ENCODE measurements at places on chromosomes 3 and 15.

- no peak for DNase-seq
Measured at GRCh38 chr3:112637700-112638099, 3.2 kb downstream of the CCDC80 start.

DNA sequence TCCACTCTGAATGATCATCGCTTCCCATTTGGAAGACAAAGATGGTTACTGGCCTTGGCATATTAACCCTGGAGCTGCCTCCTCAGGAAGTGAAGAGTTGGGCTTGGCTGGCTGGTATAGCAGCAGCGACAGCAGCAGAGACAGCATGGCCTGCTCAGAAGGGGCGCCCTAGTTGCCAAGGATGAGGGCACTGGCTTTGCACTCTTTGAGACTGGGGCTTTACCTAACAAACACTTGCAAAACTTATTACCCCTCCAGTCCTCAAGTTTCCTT, 68.5 kb upstream of the RBP1 start:
- DNase-seq = no peak

GRCh38 chr3:31481697-31482096, 51.0 kb upstream of the STT3B start:
- DNase-seq = no peak

DNA sequence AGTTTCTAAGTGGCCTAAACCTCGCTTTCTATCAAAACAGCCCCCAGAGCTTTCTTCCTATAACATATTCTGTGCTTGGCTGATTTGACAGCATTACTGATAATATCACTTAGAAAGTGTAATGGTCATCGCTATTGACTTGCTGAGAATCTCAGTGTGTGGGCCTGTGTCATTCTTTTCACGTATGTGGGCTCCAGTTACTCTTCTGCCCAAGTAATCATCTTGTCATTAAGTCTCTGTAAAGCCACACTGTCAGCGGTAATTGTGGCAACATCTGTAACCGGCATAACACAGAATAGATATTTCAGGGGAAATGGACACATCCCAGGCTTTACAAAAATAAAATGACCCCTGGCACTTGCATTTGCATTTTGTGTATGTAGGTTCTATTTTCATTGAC, 313.6 kb upstream of the LMCD1 start:
- DNase-seq = no peak

GRCh38 chr15:66943456-66944095, 121.8 kb upstream of the SMAD3 start:
- no peak for DNase-seq

DNA sequence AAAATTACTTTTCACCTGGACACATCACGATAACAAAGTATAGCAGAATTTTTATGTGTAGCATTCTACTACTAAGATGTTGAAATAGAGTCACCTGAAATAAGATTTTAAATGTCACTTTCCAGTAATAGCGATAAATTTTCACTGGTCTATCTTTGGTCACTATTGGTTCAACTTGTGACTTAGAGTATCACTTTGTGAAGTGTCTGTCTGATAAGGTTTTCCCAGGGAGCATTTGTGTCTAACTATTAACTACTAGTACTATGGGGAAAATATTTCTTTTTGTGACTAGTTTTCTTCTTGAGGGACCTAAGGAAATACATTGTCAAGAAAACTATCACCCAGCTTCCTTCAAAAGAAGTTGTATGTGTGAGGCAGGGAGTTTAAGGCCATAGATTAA, 11.0 kb downstream of the TRPC1 start:
- no peak for DNase-seq

DNA sequence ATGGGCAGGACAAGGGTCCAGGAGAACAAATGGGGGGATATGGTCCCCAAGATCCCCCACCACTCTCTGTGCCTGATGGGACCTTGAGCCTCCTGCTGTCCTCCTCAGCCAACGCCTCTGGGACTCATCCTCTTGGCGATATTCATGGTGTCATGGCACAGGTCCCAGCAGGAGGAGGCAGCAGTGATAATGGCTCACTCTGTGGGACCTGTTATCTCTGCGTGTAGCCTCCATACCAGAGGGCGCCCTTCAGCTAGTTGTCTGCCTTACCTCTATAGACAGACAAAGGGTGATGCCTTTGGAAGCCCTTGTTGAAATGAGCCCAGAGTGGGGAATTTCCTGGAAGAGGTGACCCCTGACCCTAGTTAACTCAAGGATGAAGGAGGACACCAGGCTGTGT, 7.4 kb downstream of the ZBTB47 start:
- no peak for DNase-seq

GRCh38 chr3:71090207-71090606, 493.3 kb downstream of the FOXP1 start:
- DNase-seq = no peak

- DNase-seq = no peak
Measured at GRCh38 chr3:122621112-122621511, 43.7 kb downstream of the PARP15 start.

DNA sequence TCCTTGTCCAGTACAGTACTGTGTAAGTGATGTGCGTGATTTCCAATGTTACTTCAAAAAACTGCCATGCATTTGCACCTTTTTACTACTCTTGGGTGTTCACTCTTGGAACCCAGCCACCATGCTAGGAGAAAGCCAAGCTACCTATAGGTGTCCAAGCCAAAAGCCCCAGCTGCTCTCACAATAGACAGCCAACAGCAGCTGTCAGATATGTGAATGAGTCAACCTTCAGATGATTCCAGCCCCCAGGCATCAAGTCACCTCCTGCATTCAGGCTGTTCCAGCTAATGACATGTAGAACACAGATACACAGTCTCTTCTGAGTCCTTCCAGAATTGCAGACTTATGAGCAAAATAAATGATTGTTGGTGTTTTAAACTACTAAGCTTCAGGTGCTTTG, 417.7 kb upstream of the TGFBR2 start:
- no peak for DNase-seq

- DNase-seq = no peak
Measured at GRCh38 chr3:125374501-125374995, 577 bp downstream of the ZNF148 start.

GRCh38 chr3:149941946-149942345, 28.7 kb downstream of the PFN2 start:
- no peak for DNase-seq

DNA sequence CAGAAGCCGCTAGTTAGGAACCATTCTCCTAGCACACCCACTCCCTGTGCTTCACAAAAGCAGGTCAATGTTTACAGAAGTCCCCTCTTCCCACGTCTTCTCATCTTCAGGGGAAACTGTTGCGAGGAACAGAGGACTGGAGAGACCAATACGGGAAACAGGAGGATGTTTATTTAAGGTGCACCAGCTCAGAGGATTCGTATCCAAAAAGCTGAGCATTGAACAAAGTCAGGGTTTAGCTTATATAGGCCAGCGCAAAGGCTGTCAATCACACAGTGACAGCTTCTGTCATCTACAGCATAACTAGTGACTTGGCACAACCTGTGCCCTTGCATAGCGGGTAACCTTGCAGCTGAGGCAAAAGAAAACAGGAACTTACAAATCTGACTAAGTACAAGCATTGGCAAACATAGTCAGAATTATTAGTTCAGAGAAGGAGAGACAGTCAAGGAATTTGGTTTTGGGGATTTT, 61.3 kb downstream of the ZDHHC19 start:
- no peak for DNase-seq

DNA sequence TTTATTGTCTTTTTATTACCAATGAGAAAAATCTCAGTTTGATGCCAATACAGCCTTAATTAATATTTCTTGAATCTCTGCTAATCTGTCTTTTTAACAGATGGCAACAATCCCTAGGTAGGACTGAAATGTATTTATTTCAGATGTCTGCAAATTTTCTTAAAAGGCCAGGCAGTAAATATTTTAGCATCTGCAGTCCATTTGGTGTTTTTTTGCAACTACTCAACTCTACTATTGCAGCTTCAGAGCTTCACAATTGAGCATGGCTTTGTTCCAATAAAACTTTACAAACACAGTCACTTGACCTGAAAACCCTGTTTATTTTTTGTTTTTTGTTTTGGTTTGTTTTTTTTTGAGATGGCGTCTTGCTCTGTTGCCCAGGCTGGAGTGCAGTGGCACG, 82.7 kb downstream of the RARB start:
- no peak for DNase-seq

DNA sequence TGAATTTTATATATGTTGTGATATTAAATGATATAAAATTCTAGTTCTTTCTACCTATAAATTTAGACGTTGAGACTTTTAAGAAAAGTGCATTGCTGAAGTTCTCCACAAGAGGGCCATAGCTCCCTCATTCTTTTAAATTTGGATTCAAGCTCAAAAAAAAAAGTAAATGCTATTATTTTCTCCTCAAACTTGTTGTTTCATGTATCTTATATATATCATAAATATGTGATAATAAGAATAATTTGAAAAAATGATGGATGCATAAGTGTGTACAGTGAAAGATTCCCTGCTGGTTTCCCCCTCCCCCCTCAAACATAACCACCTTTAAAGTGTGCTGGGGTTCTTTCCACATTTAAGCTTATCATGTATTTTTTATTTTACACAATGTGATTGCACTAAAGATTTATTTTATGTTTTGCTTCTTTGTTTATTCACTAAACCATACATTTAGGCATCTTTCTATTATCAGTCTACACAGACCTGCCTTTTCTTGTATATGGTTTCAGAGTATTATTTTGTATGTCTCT, 769.4 kb upstream of the GOLIM4 start:
- DNase-seq = no peak

DNA sequence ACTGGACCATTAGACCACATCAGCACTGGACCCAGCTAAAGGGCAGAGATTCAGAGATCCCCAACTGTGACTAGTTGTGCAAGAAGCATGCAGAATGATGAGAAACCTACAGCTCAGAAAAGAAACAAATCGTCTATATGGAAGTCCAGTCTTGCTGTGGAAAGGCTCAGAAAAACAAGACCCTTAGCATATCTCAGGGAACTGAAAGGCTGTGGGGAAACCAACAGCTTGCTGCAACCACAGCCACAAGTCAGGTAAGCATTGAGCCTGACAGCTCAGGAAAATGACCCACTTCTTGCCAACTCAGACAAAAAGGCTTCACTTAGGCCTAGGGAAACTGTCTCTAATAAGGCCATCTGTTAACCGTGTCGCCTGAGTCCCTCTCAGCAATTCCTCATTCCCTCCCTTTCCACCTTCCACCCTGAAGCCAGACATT, 145.6 kb downstream of the LSAMP start:
- no peak for DNase-seq

- no peak for DNase-seq
Measured at GRCh38 chr15:69897471-69898237, 200.1 kb downstream of the TLE3 start.

DNA sequence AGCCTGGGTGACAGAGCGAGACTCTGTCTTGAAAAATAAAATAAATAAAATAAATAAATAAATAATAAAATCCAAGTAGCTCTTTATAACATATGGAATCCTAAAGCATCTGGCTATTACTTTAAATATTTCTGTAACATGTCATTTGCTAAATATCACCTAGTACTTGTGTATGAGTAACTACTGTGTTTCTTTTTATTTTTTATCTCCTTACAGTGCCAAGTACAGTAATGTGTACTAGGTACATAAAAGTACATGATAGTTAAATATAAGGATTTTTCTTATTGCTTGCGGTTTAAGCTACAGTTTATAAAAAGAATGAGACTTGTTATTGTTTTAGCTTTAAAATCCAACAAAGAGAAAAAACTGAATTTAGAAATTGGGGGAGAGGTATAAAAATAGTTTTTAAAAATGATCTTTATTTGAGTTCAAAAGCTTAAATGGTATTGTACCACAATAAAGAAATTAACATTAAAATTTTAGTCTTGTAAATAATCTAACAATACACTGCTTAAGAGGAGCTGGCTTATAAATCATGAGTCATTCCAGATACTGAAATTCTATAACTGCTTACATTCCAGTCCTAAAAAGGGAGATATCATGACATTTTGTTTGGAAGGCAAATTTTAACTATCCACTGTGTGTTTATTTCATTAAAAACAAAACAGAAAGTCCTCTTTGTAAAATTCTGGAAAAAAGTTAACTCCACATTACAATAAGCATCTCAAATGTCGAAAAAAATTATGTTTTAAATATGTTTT, 73.1 kb downstream of the FGF7 start:
- DNase-seq = no peak

DNA sequence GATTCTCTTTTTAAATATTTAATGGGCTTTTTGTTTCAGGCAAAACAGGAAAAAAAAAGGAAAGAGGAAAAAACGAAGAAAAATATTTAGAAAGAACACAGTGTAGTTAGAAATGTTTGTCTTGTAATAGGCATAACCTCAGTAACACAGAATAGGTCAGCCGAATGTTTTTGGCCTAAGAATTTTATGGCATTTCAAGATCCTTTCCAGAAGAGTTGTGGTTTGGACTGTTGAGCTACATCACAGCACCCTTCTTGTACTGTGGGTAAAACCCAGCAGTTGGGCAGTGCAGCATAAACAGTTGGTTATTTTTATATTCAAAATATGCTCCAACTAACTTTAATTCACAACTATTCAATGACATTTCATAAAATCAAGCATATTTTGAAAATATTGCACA, 474.4 kb upstream of the AGTR1 start:
- no peak for DNase-seq

DNA sequence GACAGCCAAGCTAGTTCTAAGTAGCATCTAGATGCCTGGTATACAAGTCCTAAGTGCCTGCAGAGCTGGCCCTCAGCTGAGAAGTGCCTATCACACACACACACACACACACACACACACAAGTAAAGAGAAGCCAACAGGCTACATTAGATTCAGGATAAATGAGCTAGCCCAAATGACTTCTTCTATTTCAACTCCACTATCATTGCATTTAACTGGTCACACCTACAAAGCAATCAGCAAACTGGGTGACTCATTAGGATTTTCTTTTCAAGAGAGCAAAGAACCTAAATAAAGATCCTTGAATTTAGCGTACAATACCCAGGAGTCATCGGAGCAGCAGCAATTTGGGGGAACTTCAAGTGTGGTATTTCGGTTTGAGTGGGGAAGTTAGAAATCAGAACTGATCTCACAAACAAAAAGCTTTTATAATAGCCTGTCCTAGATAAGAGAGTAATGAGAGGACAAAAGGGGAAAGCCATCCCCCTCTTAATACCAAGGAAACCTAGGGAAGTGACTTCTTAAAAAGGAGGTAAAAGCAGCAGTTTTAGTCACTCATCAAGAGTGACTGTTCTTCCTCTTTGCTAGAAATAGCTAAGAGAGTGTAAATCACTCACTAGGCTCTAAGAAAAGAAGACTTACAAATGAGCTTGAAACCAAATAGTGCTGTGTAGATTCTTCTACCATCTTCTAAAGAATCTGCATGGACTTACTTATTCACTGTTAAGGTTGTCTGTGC, 112.7 kb downstream of the TNIK start:
- no peak for DNase-seq

GRCh38 chr3:171811295-171811912, 1.1 kb upstream of the PLD1 start:
- DNase-seq = no peak

DNA sequence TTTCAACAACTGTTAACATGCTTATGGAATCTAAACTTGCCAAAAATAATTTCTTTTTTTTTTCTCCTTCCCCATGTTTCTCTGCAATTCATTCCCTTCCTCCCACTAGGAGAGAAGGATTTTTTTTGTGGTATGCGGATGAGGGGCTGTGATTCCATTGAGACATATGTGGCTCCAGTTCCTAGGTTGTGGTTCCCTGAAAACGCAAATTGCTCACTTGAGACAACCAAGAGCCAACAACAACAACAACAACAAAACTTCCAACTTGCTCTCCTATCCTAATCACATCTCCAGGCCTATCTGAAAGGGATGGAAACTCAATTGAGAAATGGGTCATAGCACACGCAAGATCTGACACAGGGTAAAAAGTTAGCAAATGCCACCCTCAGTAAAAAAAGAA, 406.5 kb upstream of the TGFBR2 start:
- no peak for DNase-seq

- no peak for DNase-seq
Measured at GRCh38 chr3:129106320-129106719, 15.3 kb downstream of the RAB43 start.

GRCh38 chr3:46187876-46188275, 20.2 kb downstream of the CCR1 start:
- DNase-seq = no peak
